ENCODE measurements at places on chromosomes 11 and 22.

- H3K4me1 ChIP-seq = no peaks in the 10 kb centered on the region
- H3K27me3 ChIP-seq = no peaks in the 10 kb centered on the region
- no peak overlapping the region for H3K27ac ChIP-seq
- H3K4me3 ChIP-seq = no peak overlapping the region
- DNase-seq = no peak
- H3K36me3 ChIP-seq = no peaks in the 10 kb centered on the region
Measured at GRCh38 chr11:111308140-111308539, 9.8 kb downstream of the POU2AF3 start.

- H3K36me3 ChIP-seq = peaks cover 7% of the 10 kb centered on the region
- H3K27me3 ChIP-seq = no peaks in the 10 kb centered on the region
- H3K4me1 ChIP-seq = no peaks in the 10 kb centered on the region
- no peak for DNase-seq
- H3K4me3 ChIP-seq = no peak overlapping the region
Measured at GRCh38 chr11:3043315-3043871, 13.8 kb downstream of the CARS1 start.

GRCh38 chr11:3158131-3158591 lies 6.9 kb downstream of the OSBPL5 start:
- H3K4me1 ChIP-seq = peaks cover 4% of the 10 kb centered on the region
- DNase-seq = no peak
- H3K27me3 ChIP-seq = no peaks in the 10 kb centered on the region
- H3K27ac ChIP-seq = no peak overlapping the region
- H3K36me3 ChIP-seq = no peaks in the 10 kb centered on the region

- H3K4me3 ChIP-seq = no peak within 1 kb of the TSS
- no peak within 1 kb of the TSS for H3K27ac ChIP-seq
Measured at GRCh38 chr11:67674442-67674871, at the start of gene ALDH3B2. Gene ALDH3B2 (minus strand): TSS chr11:67674623. CDS start chr11:67666935, 7,688 bp downstream.

DNA sequence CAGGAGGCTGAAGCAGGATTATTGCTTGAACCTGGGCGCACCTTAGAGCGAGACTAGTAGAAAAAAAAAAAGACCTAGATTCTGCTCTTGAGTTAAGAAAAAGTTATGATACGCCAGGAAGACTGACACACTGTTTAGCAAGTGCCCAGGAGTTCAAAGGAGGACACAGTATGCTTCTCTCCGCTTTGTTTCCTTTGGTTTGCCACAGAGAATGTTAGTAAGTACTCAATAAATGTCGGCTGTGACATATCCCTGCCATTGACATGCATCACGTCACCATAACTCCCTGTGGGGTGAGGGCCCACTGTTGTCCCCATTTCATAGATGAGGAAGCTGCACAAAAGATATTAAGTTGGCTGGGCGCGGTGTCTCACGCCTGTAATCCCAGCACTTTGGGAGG lies 7.1 kb downstream of the SPTBN2 start:
- no peak overlapping the region for H3K27ac ChIP-seq
- no peak for DNase-seq
- no peaks in the 10 kb centered on the region for H3K36me3 ChIP-seq
- H3K4me3 ChIP-seq = no peak overlapping the region
- no peaks in the 10 kb centered on the region for H3K4me1 ChIP-seq

DNA sequence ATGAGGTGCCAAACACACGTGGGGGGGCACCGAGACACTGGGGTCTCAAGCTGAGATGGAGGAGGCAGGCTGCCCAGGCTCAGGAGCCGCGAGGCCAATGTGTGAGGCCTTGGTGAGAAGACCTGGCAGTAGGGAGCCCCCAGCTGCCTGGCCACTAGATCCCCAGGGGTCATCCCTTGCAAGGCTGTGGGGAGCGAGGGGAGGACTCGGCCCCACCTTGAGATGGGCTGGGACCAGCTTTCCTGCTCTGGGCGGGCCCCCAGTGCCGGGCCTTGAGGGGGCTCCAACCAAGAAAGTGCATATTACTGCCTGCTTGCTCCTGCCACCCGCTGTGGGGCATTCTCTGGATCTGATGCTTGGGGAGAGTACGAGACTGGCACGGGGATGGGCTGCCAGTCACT lies 107.0 kb downstream of the CTTN start:
- H3K4me3 ChIP-seq = no peak overlapping the region
- H3K27ac ChIP-seq = no peak overlapping the region
- no peaks in the 10 kb centered on the region for H3K36me3 ChIP-seq
- no peak for DNase-seq
- no peaks in the 10 kb centered on the region for H3K27me3 ChIP-seq

GRCh38 chr11:38476808-38477575 lies 1879.0 kb upstream of the RAG2 start:
- no peak overlapping the region for H3K27ac ChIP-seq
- no peak for DNase-seq

DNA sequence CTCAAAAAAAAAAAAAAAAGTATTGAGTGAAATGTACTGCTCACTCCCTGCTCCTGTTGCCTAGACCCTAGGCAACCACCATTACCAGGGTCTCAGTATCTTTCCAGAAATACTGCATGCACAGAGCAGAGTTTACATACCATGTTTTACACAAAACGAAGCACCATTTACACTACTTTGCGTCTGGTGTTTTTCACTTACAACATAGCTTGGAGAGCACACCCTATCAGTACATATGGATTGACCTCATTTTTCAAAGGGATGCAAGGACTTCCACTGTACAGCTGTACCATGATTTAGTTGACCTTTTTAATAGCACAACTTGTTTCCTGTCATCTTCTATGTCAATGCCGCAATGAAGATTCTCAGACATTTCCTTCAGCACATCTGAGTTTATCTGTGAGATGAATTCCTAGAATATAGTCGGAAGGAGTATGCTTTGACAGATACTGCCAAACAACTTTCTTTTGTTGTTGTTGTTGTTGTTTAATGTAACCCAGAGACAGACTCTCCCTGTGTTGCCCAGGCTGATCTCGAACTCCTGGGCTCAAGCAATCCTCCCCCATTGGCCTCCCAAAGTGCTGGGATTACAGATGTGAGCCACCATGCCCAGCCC lies 6.1 kb downstream of the MYH9 start:
- H3K27ac ChIP-seq = no peak overlapping the region
- no peaks in the 10 kb centered on the region for H3K27me3 ChIP-seq
- H3K4me1 ChIP-seq = peaks cover 6% of the 10 kb centered on the region

DNA sequence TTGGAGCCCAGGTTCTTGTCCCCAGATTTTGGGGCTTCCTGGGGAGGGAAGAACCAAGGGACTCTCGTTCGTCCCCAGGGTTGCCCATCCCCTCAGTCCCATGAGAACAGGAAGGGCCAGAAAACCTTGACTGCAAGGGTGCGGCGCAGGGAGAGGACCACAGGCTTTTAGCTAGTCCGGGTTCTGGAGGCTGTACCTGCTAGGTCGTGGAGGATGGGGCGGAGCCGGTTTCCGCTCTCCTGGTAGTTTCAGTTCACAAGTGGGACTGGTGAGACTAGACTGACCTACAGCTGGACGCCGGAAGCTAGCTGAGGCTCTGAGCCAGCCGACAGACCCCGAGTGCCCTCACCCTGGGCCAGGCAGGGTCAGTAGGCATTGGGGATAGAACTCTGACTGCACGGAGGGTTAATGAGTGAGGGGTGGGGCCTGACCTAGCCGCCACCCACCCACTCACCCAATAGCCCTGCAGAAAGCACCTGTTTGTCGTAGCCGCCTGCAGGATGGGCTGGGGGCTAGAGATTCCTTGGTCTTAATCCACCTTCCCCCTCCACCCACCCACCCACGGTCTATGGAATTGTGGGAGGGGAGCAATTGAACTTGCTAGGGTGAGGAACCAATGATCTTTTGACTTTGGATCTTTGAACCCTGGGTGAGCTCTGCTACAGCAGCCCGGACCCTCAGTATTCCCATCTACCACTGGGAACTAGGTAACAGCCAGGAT lies 1.5 kb downstream of the MAFF start:
- H3K4me3 ChIP-seq = peak overlapping the region; percentile 37
- peak; percentile 48 for DNase-seq
- H3K36me3 ChIP-seq = no peaks in the 10 kb centered on the region
- H3K27me3 ChIP-seq = no peaks in the 10 kb centered on the region
- no peak overlapping the region for H3K27ac ChIP-seq

- no peaks in the 10 kb centered on the region for H3K27me3 ChIP-seq
- H3K27ac ChIP-seq = no peak overlapping the region
Measured at GRCh38 chr22:25085930-25086901, 113.4 kb upstream of the CRYBB3 start.

DNA sequence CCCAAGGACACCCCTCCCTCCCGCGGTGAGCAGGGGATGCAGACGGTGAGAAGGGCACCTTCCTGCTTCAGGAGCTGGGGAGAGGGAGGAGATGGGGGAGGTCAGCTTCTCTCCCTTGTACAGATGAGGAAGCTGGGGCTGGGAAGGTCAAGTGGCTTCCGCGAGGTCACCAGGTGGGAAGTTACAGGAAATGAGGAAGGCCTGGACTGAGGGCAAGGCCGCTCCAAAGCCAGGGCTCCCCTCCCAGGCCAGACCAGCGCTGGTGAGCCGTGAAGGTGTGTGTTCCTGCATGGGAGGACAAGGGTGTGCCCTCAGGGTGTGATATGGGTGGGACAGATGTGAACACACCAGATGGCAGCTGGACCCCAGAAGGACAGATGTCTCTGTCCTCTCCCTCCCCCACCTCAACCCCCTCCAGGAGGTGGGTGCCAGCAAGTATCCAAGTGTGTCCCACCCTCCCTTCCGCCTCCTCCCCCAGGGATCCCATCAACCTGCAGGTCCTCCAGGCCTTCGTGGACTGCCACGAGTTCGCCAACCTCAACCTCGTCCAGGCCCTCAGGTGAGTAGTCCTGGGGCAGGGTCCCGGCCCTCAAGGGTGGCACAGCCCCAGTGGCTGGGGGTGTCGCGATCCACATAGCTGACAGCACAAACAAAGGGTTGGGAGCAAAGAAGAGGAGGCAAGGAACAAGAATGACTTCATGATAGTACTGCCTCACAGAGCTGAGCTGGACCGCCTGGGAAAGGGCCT lies 16.6 kb downstream of the CYTH4 start:
- H3K4me3 ChIP-seq = no peak overlapping the region
- no peak for DNase-seq
- H3K27ac ChIP-seq = no peak overlapping the region
- no peaks in the 10 kb centered on the region for H3K27me3 ChIP-seq
- no peaks in the 10 kb centered on the region for H3K36me3 ChIP-seq

- no peaks in the 10 kb centered on the region for H3K27me3 ChIP-seq
- H3K36me3 ChIP-seq = no peaks in the 10 kb centered on the region
- no peak overlapping the region for H3K27ac ChIP-seq
- no peak overlapping the region for H3K4me3 ChIP-seq
Measured at GRCh38 chr22:43473031-43473430, 61.2 kb downstream of the MPPED1 start.

DNA sequence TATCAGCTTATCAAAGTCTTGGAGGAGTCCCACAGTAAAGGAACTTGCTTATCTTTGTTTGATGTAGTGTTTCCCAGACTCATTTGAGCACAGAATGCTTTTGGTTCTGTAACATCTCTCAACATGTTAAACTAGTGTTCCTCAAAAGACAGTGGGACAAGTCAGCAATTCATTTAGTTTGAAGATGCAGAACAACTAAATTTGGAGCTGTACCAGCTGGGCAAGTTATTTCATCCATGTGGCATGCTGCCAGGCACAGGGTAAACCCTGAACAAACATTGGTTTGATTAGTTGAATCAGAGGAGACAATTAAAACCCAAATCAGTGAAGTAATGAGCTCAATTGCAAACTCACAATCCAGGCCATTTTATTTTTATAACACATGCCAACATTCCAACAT lies 141.2 kb downstream of the CSNK2A3 start:
- H3K36me3 ChIP-seq = no peaks in the 10 kb centered on the region
- DNase-seq = no peak
- no peak overlapping the region for H3K4me3 ChIP-seq
- H3K27ac ChIP-seq = no peak overlapping the region
- H3K4me1 ChIP-seq = no peaks in the 10 kb centered on the region

GRCh38 chr11:27310707-27311106 lies 52.3 kb downstream of the CCDC34 start:
- H3K4me1 ChIP-seq = no peaks in the 10 kb centered on the region
- no peak for DNase-seq
- H3K27me3 ChIP-seq = no peaks in the 10 kb centered on the region

- H3K27me3 ChIP-seq = no peaks in the 10 kb centered on the region
- no peak overlapping the region for H3K27ac ChIP-seq
- no peak for DNase-seq
- no peaks in the 10 kb centered on the region for H3K4me1 ChIP-seq
Measured at GRCh38 chr11:100066399-100066798, 620.7 kb upstream of the ARHGAP42 start.

- DNase-seq = peak; percentile 66
- no peak overlapping the region for H3K4me3 ChIP-seq
- H3K27me3 ChIP-seq = peaks cover 45% of the 10 kb centered on the region
- H3K27ac ChIP-seq = no peak overlapping the region
- no peaks in the 10 kb centered on the region for H3K36me3 ChIP-seq
Measured at GRCh38 chr22:27798511-27799014, 3.0 kb downstream of the MN1 start.

DNA sequence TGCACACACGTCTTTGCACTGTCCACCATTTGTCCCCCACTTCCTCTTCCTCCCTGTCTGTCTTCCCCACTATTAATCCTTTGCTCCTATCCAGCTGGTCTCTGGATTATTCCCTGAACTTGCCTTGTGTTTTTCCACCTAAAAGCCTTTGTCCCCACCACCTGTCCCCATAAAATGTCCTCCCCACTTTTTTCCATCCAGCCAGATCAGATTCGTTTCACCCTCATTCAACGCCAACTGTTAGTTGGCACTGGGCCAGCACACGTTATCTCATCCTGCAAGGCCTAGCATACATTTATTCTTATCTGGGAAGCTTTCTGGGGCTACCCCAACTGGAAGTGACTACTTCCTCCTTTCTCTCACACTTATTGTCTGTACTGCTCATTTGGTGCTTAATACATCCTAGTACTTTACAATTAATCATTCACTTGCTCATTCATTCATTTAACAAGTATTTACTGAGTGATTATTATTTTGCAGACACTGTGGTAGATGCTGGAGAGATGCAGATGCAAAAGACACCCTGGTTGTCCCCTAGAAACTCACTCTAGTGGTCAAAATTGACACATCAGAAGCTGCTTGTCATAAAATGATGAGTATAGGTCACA lies 96.2 kb downstream of the RASSF10 start:
- no peaks in the 10 kb centered on the region for H3K27me3 ChIP-seq
- H3K36me3 ChIP-seq = no peaks in the 10 kb centered on the region
- H3K4me1 ChIP-seq = peaks cover 22% of the 10 kb centered on the region
- H3K4me3 ChIP-seq = no peak overlapping the region
- peak overlapping the region; percentile 30 for H3K27ac ChIP-seq
- no peak for DNase-seq

- no peak overlapping the region for H3K4me3 ChIP-seq
- no peak overlapping the region for H3K27ac ChIP-seq
Measured at GRCh38 chr11:39011797-39012196, 2413.8 kb upstream of the RAG2 start.

- no peak overlapping the region for H3K4me3 ChIP-seq
- H3K4me1 ChIP-seq = peaks cover 2% of the 10 kb centered on the region
- DNase-seq = no peak
- no peak overlapping the region for H3K27ac ChIP-seq
Measured at GRCh38 chr22:36395915-36396314, 8.1 kb upstream of the MYH9 start.

- no peak overlapping the region for H3K27ac ChIP-seq
- no peaks in the 10 kb centered on the region for H3K36me3 ChIP-seq
- H3K27me3 ChIP-seq = no peaks in the 10 kb centered on the region
- DNase-seq = no peak
Measured at GRCh38 chr11:134604886-134605285, 192.8 kb upstream of the B3GAT1 start.

- H3K27ac ChIP-seq = peak overlapping the region; percentile 60
- DNase-seq = peak; percentile 62
- no peaks in the 10 kb centered on the region for H3K27me3 ChIP-seq
- H3K4me3 ChIP-seq = no peak overlapping the region
- H3K36me3 ChIP-seq = no peaks in the 10 kb centered on the region
Measured at GRCh38 chr11:106177311-106177710, 99.8 kb downstream of the AASDHPPT start.
